IMR-90 (cell line): ENCODE measurements at places on chromosomes 13 and 19. TPM values are rescaled to one million over a fixed set of nuclear protein-coding genes. Genes with fewer than 3 reads are reported as not detected.

GRCh38 chr19:21439201-21439751 lies 42.3 kb downstream of the ZNF493 start:
- DNase-seq = no peak

DNA sequence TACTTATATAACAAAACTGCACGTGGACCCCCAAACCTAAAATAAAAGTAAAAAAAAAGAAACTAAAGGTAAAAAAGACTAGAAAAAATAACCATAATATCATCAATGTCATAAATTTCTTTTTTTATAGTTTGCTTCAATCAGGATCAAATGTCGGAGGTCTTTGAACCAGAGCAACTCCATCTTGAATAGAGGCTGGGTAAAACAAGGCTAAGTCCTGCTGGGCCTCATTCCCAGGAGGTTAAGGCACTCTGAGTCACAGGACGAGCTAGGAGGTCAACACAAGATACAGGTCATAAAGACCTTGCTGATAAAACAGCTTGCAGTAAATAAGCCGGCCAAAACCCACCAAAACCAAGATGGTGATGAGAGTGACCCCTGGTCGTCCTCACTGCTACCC lies 24.0 kb downstream of the TPT1 start:
- DNase-seq = no peak

DNA sequence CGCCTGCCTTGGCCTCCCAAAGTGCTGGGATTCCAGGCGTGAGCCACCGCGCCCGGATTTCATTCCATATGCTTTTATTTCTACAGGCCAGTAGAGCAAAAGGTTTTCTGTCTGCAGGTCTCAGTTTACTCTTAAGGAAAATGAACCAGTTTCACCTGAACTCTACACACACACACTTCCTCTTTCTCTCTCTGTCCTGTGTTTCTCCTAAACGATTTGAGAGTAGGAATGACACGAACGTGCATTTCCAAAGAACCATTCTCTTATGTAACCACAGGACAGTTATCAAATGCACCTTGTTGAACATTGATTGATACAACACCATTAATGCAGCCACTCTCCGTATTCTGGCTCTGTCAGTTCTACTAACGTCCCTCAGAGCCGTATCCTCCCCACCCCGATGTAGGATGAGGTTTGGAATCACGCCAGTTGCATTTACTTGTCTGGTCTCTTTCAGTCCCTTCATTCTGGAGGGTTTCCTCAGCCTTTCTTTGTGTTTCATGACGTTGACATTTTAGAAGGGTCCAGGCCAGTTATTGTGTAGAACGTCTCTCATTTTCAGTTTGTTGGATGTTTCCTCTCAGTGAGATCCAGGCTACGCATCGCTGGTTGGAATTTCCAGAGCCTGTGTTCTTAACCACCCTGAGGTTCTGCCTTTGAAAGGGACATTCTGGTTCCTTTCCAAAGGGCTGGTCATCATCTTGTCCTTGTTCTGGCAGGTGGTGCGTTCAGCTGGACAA lies 36.0 kb downstream of the BICRA start:
- no peak for DNase-seq

GRCh38 chr19:55563261-55563690 lies 17.4 kb downstream of the ZNF579 start:
- DNase-seq = no peak

GRCh38 chr13:21936674-21937073 lies 265.8 kb downstream of the FGF9 start:
- no peak for DNase-seq

DNA sequence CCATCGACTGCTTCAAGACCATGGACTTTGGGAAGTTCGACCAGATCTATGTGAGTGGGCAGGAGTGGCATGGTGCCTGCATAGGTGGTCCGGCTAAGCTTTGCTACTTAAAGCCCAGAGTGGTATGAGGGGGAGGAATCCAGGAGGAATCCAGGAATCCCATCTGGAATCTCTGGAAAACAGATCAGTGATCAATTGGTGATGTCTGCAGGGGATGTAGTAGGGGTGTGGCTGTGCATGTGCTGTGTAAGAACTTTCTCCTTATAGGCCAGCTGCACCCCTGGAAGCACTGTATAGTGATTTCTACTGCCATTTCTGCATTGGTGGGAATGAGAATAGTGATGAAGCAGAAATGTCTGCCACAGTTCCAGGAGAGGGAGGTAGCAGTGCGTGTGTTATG lies 23.6 kb downstream of the PNPLA6 start:
- no peak for DNase-seq

DNA sequence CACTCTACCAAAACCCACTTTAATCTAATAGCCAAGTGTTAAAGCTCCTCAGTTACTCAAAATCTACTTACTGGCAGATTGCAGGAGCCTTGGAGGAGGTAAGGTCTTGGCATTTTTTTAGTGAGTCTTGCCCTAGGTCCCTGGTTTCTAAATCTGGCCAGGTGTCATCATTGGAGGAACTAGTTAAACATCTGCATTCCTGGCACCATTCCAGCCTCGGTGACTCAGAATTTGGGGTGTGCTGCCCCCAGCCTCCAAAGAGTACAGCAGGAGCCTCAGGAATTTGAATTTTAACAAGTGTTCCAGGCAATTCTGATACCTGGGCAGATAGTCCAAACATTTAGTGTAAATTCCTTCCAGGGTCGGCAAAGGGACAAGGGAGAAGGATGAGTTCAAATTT lies 37.4 kb downstream of the KLF5 start:
- DNase-seq = peak; percentile 38

- DNase-seq = peak; percentile 53
Measured at GRCh38 chr19:34220472-34221063, 33.8 kb upstream of the GARRE1 start.

- no peak for DNase-seq
Measured at GRCh38 chr19:11100049-11100448, 10.8 kb downstream of the LDLR start.

DNA sequence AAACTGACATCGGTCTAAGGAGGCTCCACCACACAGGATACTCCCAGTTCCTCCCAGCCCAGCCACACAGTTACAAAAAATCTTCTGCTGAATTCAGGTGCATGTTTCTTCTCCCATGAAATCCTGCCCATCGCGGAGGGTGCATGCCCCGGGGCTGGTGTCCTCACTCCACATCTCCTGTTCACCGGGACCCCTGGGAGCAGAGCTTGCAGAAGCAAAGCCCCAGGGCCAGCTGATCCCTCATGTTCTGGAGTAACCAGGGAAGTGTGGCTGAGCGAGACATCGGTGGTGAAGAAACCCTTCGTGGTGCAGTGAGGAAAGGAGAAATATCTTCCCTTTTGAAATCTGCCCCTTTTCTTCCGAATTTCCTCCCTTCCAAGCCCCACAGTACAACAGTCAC lies 904 bp upstream of the SIGLEC9 start:
- DNase-seq = no peak

GRCh38 chr13:50873467-50873866 lies 30.0 kb upstream of the DLEU7 start:
- peak; percentile 1 for DNase-seq

- DNase-seq = no peak
Measured at GRCh38 chr19:12782174-12782423, 6.7 kb upstream of the HOOK2 start.

DNA sequence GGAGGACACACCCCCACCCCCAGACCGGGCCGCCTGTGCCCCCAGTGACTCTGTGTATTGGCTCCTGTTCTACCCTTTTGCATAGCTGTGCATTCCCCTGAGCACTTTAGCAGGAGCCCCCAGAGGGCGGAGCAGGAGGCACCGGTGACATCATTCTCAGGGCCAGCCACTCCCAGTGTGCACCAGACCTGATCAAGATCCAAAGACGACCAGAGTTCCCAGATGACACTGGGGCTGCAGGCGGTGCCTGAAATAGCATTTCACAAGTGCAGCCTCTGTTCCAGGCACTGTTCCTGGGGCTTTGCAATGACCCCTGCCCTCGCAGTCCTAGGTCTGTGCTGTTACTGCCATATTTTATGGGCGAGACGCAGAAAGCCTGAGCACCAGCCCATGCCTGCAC lies 14.5 kb upstream of the PTPRS start:
- DNase-seq = no peak

The TNNI3 gene
- not detected in 2 replicates for total RNA-seq

The DUXA gene
- total RNA-seq = not detected in 2 replicates

The MBD3L2 gene
- total RNA-seq = not detected in 2 replicates

The TNNT1 gene
- total RNA-seq = 1.3 and 3.1 TPM in 2 replicates

The NDUFS7 gene
- total RNA-seq = 60.8 and 64.7 TPM in 2 replicates
